ENCODE measurements at places on chromosomes 5 and 9.

- DNase-seq, result no peak
These were observed 152.8 kb upstream of the DAP start for GRCh38 chr5:10913841-10914240.

GRCh38 chr9:134937566-134938345, 20.0 kb upstream of the FCN1 start:
- DNase-seq, result peak; percentile 45

DNA sequence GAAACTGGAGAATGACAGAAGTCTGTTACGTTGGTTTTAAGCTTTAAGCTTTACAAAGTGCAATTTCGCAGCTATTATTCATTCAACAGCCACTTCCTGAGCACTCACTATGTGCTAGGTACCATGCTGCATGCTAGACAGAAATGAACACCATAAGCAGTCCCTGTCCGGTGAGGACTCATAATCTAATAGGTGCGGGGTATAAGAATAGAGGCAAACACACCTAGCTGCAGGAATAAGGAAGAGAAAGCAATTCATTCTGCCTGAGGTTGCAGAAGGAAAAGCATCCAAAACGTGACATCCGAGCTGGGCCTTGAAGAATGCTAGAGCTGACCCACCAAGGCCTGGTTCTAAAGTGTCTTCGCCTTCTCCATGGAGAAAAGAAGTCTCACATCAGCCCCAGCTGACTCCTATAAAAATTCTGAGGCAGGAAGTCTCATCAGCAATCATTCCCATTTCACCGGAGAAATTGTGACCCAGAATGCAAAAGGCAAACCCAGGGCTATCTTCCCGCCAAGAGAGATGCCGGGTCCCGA, 542 bp downstream of the FKBP15 start:
- DNase-seq, result no peak

DNA sequence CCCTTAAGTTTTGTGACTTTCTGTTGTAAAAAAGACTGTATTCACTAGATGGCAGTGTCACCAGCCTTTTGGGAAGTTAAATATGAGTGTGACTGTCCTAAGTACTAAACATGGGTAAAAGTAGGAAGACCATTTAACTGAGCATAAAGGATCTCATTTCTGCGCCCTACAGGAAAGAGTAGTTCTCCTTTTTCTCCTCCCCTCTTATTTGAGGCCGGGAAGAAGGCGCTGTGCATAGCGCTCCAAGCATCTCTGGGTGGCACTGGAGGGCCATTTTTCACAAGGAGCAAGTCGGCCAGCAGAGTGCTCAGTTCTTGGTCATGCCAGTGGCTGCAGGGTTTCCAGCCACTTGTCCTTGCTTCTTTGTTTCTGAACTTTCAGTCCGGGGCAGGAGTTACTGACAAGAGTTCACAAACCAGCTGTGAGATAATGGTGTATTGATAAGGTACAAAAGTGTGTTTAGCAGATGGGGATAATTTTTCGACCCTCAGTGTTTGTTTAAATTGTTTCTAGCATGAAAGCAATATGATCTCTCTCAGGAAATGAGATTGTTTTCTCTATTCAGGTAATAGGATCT, 227.6 kb upstream of the DMRT1 start:
- peak; percentile 87 for DNase-seq

DNA sequence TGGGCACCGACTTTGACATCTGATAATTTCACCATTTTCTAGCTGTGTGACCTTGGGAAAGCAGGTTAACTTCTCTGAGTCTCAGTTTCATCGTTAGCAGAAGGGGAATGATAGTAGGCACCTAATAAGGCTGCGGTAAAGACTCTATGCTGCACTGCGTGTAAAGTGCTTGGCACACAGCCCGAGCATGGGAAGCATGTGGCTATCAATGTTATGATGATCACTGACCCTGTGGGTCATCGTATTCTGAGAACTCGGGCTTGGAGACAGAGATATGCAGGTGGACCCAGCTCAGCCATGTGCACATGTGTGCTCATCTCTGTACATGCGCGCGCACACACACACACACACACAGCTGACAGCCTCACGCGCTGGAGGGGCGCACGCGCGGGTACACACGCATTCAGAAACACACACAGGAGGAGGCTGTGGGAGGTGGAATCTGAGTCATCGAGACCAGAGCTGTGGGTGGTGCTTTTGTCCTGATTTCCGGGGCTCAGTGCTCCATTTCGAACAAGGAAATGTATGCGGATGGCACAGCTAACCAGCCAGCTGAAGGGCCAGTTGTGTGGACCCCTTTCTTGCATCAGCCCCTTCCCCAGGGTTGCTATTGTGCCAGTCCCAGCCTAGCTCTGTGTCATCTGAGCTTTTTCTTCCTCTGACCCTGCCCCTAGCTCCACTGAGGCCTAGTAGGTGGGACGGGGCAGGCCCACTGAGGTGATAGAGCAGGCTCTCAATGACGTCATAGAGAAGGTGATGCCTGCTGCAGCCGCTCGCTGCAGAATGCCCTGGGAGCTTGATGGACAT, 11.1 kb upstream of the ARAP3 start:
- no peak for DNase-seq

DNA sequence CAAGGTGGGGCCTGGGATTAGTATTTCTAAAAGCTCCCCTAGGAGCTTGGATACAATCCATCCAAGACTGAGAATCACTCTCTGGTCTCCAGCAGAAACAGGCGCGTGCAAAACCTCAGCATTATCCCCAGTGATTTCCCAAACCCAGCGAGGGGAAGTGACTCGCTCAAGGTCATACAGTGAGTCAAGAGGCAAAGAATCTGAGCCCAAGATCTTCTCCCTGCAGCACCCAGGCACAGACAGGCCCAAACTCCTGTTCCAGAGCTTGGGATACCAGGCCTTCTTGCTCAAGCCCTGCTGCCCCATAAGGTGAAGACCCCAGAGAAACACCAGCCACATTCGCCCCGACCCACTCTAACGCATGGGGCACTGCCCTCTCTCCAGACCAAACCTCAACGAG, 33.2 kb downstream of the SHB start:
- no peak for DNase-seq

DNA sequence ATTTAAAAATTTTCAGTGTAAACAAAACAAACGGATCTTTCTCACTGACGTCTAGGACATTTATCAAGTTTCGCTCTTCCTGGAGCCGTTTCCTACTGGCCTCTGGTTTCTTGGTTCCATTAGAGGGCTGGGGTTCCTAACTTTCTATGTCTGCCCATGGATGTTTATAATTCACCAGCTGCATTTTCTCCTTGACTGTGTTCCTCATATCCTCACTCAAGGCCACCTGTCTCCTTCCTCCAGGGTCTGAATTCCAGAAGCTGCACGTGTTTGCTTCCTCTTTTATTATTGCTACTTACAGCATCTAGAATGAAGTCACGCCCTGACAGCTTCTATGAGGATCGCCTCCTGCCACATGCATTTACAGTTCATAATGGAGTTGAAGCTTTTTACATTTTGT, 74.1 kb upstream of the BASP1 start:
- no peak for DNase-seq

DNA sequence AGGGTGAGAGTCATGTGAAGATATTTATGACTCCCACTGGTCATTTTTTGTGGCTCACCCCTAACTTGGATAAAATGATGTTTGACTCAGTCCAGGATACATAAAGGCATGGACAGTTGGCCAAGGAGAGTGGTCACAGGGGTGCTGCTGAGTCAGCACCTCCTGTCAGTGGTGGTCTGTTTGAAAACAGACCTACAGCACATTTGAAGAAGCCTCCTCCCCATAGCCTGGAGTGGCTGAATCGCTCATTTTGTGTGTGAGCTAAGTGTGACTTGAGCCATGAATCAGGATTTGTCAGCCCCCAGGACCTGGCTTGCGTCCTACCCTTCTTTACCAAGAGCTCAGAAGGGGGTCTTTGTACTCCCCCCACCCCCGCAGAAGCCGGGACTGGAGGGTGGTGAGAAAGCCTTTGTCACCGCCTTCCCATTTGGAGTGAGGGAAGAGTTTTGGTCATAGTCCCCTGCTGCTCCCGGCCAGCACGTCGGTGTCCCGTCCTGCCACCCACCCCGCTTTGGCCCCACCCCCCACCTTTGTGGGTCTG, 35.6 kb downstream of the TRIO start:
- no peak for DNase-seq

DNA sequence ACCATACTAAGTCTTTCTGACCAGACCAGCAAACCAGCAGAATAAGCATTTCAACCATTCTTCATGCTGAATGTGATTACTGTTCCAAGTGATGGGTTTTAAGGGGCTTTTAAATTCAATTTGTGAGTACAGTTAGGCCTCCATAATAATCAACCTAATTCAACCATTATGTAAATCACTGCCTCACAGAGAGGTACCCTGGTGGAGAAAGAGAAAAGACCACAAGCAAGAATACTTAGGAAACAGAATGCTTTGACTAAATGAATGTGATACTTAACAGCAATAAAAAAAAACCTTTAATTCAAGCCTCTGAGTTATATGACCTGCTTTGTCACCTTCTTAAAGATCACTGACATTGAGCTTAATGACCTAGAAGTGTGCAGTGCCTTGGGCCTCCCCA, 162.1 kb downstream of the EPB41L4A start:
- DNase-seq, result no peak

- no peak for DNase-seq
These were observed 91.5 kb downstream of the GHR start for GRCh38 chr5:42514754-42515153.
